ENCODE measurements at places on chromosomes 7 and 10.
A peak's percentile ranks its signal among the peaks of the same experiment; 100 is the strongest.

DNA sequence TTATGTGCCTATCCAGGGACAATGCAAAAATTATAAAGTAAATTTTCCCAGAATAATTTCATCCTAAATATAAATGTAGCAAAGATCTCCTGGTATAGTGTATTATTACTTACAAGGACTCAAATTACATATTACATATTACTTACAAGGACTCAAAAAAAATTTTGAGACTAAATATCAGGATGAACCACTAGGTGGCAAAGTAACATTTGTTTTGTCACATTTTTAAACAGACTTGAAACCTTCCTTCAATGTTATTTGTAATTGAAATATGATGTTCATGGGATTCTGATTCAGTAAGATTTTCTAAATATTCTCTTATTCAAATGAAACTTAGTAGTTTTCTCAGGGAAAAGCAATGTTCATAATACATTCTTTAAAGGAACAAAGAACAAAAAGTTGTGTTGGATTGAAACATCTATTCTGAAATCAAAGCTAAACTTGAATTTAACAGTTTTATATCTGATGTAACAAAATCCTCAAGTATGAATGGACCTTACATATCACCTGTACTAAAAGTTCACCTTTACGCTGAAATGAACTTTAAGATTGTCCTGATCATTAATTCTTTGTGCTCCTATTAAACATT, 74.3 kb upstream of the GNAI1 start:
- DNase-seq = no peak

DNA sequence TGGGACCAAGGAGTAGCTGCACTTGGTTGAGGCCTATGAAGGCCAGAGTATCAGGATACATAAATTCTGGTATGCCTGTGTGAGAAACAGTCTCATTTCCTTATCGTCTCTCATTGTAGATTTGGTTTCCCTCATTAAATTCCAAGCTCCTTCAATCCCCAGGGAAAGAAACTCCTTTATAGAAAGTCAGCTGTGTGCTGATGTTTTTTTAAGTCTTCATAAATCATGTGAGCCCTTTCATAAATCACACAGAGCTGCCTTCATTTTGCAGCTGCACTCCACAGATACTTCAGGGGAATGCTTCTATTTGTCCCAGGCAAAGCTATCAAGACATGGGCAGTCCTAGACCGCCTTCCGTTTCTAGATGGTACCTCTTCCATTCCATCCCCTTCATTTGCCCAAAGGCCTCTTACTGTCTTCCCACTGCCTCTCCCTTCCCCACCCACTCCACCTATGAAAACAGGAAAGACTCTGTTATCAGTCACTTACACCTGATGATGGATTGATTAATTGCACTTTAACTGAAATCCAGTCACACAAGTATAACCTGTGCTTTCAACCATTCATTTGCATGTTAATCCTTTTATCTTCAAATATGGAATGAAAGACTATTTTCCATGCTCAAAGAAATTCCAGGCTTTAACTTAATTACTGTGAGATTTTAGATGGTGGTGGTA, 290.2 kb downstream of the C7orf25 start:
- no peak for DNase-seq

GRCh38 chr10:126334272-126334671, 54.0 kb downstream of the ADAM12 start:
- no peak for DNase-seq

DNA sequence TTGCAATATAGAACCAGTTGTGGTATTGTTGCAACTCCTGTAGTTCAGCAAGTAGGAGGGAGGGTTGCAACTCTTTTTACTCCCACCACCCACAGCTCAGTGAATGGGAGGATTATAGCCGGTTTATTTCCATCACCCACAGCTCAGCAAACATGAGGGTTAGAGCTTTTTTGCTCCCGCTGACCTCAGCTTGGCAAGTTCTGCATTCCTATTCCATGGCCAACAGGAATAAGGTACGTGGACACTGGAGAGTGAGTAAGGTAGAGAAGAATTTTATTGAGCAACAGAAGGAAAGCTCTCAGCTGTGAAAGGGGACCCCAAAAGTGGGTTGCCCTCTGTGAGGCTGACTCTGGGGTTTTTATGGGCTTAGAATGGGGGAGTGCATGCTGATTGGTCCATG, 167.1 kb upstream of the SMIM30 start:
- DNase-seq = no peak

DNA sequence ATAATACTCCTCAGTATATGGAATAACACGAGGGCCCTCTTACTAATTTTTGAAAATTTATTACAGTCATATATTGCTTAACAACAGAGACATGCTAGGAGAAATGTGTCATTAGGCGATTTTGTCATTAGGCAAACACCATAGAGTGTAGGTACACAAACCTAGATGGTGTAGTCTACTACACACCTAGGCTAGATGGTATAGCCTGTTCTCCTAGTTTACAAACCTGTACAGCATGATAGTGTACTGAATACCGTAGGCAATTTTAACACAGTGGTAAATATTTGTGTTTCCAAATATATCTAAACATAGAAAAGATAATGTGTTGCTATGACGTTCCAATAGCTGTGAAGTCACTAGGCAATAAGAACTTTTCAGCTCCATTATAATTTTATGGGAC, 12.8 kb downstream of the OR2F1 start:
- no peak for DNase-seq

- no peak for DNase-seq
These were observed 1039.7 kb downstream of the NRG3 start for GRCh38 chr10:82914655-82915136.

DNA sequence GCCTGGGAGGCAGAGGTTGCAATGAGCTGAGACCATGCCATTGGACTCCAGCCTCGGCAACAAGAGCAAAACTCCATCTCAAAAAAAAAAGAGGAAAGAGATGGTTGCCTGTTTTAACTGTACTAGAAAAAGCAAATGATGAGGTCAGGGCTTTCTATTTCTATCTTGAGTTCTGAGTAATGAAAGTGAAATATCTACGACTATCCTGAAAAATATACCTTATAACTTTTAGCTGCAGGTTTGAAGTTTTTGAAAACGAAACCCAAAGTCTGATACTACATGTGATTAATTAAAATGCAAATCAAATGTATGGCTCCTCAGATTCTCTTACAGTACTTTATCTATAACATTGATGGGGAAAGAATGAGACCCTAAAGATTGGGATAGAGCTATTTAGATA, 636.2 kb upstream of the LRRN3 start:
- DNase-seq = no peak

DNA sequence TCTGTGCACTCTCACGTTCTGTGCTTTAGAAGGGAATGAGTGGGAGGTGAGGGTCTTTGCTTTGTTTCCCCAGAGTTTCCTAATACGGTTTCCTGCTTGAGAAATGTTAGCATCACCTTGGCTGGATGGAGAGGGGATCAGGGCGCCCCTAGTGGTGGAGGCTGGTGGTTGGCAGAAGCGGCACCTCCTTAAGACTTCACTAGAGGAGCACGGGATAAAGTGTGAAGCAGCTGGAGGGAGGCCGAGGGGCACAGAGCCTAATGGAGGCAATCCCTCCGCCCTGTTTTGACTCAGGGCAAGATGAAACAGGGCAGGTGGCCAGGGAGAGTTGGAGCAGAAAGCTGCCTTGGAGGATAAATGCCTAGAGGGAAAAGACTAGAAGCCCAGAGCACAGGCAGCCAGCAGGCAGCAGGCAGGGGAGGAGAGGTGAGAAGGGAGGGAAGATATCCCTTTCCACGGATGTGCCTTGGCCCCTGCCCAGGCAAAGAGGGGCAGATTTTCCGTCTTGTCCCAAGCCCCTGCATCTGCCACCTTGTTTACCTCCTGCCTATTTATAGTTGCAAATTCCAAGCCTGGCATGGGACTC, 56.0 kb upstream of the BTRC start:
- peak; percentile 48 for DNase-seq

- no peak for DNase-seq
These were observed 80.1 kb downstream of the ANKIB1 start for GRCh38 chr7:92325858-92326257.

DNA sequence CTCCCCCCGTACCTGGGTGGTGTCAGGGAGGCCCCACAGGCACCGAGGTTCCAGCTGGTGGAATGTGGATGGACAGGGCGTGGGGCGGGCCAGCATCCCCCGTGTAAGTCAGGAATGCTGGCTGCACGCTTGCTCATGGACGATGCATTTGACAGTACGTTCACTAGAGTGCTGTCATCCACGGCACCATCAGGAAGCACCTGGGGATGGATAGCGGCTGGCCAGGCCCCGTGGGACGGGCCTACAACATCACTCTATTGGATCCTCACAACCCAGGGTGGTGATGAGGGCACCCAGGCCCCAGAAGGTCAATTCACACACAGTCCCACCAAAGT, 63.6 kb downstream of the INSIG1 start:
- no peak for DNase-seq

DNA sequence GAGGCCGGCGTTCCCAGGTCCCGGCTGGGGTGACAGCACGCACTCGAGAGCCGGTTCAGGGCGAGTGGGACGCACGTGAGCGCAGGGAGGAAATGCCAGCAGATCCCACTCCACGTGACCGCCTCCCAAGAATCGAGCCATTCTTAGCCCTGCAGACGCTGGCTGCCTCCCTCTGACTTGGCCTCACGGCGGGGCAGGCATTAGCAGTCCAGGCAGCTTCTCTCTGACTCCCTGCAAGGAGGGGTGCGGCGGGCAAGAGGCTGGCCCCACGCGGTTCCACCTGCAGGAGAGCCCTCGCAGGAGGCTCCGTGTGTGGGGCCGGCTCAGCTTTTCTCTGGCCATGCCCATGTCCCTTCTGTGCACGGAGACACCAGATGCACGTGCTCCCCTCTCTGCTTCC, 10.1 kb downstream of the GPR146 start:
- no peak for DNase-seq

- DNase-seq = no peak
These were observed 49.1 kb downstream of the GATA3 start for GRCh38 chr10:8103543-8103942.

GRCh38 chr7:155983176-155983815, 171.0 kb upstream of the SHH start:
- DNase-seq = no peak

GRCh38 chr7:155763691-155764437, 48.4 kb downstream of the SHH start:
- peak; percentile 71 for DNase-seq

DNA sequence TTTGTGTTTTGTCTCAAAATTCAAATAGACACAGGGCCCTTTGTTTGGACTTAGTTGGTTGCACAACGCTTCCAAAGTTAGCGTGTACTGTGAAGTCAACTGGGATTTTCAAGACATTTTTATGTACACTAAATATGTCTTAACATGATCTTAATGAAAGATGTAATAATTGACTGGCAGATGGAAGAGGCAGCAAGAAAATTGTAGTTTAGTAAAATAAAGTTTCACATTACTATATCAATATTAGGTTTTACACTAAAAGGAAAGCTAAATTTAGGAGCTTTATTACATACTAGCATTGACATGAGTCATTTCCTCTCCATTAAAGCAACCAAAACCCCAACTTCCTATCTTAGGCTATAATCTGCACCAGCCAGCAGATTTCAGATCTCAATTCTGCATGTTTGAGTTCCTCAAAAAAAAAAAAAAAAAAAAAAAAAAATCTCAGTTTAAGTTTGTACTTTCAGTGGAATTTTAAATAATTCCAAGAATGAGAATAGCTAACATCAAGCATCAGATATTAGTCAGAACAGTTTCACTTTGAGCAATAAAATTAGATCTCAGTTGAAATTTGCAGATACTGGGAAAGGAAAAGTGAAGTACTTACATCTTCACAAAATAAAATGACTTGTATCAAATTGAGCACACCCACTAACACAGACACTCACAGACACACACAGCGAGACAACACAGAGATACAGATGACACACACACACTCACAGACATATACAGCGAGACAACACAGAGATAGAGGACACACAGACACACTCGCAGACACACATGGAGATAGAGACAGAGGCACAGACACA, 346.6 kb upstream of the KLF6 start:
- DNase-seq = peak; percentile 66

DNA sequence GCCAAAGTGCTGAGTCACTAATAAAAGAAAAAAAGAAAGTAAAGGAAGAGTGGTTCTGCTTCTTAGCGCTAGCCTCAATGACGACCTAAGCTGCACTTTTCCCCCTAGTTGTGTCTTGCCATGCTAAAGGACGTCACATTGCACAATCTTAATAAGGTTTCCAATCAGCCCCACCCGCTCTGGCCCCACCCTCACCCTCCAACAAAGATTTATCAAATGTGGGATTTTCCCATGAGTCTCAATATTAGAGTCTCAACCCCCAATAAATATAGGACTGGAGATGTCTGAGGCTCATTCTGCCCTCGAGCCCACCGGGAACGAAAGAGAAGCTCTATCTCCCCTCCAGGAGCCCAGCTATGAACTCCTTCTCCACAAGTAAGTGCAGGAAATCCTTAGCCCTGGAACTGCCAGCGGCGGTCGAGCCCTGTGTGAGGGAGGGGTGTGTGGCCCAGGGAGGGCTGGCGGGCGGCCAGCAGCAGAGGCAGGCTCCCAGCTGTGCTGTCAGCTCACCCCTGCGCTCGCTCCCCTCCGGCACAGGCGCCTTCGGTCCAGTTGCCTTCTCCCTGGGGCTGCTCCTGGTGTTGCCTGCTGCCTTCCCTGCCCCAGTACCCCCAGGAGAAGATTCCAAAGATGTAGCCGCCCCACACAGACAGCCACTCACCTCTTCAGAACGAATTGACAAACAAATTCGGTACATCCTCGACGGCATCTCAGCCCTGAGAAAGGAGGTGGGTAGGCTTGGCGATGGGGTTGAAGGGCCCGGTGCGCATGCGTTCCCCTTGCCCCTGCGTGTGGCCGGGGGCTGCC, at the start of gene IL6:
Gene IL6, plus strand, starts transcription at position 294 of the 807 bp plus-strand sequence. Its CDS starts 63 bp downstream, at position 357.
- DNase-seq = no peak

DNA sequence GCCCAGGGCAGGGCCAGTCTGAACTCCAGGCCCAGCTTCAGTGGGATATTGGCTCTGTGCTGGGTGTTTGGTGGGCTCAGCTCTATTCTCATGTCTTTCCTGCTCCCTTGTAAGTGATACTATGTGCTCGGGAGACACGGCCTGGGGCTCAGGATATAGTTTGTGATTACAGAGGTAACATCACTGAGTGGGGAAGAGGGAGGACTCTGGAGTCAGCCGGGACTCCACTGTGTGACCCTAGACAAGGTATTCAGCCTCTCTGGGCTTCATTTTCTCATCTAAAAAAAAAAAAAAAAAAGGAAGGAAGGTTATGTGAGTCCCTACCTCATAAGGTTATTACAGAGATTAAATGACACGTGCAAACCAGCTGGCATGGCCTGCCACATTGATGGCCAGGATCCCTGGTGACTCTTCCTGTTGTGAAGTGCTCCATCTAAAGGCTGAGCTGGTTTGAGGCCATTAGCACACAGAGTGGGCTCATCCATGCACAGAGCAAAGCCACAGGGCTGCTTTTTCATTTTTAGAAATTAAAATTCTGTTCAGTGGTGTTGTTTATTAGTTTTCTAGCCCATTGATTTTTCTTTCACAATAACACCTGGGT, 15.7 kb downstream of the SLC13A4 start:
- no peak for DNase-seq

- DNase-seq = no peak
These were observed at the start of gene VENTX for GRCh38 chr10:133237588-133238465. VENTX (plus strand) TSS chr10:133237855; CDS start chr10:133237915, 60 bp downstream.

- no peak for DNase-seq
These were observed 34.5 kb downstream of the ZNF503 start for GRCh38 chr10:75367021-75367487.

GRCh38 chr7:100126239-100126930, 382 bp upstream of the MBLAC1 start:
- DNase-seq = peak; percentile 20
